MM.1S (cell line): ENCODE measurements at places on chromosomes 7 and 10.

- peak; percentile 63 for DNase-seq
Observed at GRCh38 chr7:21898265-21898930, 47.3 kb downstream of the CDCA7L start.

- no peak for DNase-seq
Observed at GRCh38 chr10:113399065-113399464, 153.8 kb upstream of the HABP2 start.

DNA sequence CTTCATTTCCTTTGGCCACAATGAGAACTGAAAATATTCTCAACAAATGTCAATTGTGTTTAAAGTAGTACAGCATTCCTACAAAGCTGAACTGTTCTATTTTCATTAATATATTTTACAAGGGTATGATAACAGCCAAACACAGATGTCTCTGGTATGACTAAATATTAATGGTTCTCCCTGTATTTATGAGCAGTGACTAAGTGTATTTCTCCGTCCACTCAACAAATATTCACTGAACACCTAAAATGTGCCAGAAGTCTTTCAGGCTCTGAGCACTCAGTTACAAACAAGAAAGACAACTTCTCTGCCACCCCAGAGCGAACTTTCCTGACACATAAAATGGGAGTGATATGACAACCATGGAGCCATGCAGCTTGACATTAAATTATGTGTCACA is 135.6 kb downstream of the VPS41 start:
- DNase-seq, result no peak

- DNase-seq, result no peak
Observed at GRCh38 chr7:44549457-44549856, 8.3 kb upstream of the NPC1L1 start.

- no peak for DNase-seq
Observed at GRCh38 chr7:19620470-19620869, 88.4 kb downstream of the POLR1F start.

- DNase-seq, result no peak
Observed at GRCh38 chr10:79024296-79024695, 44.5 kb upstream of the ZMIZ1 start.

DNA sequence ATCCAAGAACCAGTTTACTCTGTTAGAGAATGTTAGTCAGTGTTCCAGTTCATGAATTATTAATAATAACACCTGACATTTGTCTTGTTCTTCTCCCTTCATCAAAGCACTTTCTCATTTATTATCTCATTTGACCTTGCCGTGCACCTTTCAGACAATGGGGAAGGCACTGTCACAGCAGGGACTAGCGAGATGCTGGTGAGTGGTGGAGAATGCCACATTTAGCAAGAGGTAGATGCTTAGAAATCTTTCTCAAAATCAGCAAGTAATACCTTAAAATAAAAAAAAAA is 34.2 kb upstream of the XRCC2 start:
- DNase-seq, result no peak

DNA sequence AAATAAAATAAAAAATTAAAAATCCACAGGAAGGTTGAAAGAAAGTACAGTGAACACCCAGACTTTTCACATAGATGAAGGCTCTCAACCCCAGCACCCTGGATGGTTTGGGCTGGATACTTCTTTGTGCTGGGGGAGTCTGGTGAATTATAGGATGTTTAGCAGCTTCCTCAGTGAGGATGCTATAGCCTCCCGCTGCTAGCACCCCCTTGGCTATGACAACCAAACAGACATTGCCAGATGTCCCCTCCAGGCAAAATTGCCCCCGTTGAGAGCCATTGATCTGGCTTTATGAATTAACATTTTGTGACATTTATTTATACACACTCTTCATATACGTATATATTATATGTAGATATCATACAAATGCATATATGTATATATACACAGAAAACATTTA is 21.6 kb downstream of the SMKR1 start:
- DNase-seq, result no peak

GRCh38 chr7:90621125-90621746 is 25.1 kb downstream of the CDK14 start:
- DNase-seq, result no peak

- DNase-seq, result no peak
Observed at GRCh38 chr10:88499569-88500470, 83.3 kb downstream of the RNLS start.

- DNase-seq, result no peak
Observed at GRCh38 chr7:91327346-91327745, 63.1 kb downstream of the FZD1 start.

DNA sequence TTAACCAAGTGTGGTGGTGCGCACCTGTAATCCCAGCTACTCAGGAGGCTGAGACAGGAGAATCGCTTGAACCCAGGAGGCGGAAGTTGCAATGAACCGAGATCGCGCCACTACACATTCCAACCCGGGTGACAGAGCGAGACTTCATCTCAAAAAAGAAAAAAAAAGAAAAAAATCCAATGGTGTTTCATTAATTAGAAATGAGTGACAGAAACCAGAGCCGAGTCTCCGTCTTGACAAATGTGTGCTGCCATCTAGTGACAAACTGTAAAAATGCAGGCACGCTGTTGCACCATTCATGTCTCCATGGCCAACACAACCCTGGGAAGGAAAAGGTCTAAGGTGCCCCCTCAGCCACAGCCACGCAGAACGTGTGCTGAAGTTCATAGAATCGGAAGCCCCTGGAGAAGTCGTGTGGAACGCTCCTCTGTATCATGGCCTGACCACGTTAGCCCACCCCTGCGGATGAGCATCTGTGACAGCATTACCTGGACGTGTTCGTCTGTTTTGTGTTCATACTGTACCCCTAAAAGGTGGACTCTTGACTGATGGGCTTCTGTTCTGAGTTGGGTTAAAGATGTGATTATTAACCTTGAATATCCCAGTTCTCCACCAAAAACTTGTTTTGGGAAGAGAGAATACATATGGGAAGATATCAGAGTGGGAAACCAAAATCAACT is 94.9 kb downstream of the LYZL2 start:
- DNase-seq, result peak; percentile 77

- DNase-seq, result no peak
Observed at GRCh38 chr10:53387562-53387961, 615.0 kb upstream of the MBL2 start.

GRCh38 chr7:111525100-111525499 is 37.2 kb downstream of the IMMP2L start:
- DNase-seq, result no peak

GRCh38 chr10:43187213-43187612 is 49.0 kb downstream of the CSGALNACT2 start:
- no peak for DNase-seq

- no peak for DNase-seq
Observed at GRCh38 chr7:127154101-127154500, 98.6 kb downstream of the GRM8 start.

DNA sequence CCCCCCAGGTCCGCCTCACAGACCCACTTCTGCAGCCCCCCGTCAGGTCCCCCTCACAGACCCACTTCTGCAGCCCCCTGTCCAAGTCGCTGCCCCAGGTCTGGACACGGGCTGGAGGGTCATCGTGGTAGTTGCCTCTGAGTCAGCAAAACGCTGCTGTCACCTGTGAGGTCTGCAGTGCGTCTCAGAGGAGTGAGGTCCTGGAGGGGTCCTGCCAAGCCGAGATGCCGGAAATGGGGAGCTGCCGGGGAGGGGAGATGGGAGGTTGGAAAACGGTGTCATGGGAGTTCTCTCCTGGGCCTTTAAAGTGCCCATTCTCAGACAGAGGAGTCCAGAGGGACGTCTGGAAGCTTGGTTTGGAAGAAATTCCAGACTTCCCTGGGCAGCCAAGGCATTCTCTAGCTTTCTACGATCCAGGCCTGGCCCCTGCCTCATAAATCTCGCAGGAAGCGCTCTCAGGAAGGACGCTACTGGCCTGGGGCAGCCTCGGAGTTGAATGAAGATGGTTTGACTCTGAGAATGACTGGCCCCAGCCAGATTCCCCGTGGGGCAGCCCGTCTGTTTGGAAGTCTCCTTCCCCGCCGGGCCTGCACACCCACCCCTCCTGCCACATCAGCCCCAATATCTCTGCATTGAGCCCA is 38.7 kb downstream of the CALML3 start:
- DNase-seq, result no peak

GRCh38 chr10:72104472-72105097 is 16.2 kb upstream of the SPOCK2 start:
- no peak for DNase-seq

DNA sequence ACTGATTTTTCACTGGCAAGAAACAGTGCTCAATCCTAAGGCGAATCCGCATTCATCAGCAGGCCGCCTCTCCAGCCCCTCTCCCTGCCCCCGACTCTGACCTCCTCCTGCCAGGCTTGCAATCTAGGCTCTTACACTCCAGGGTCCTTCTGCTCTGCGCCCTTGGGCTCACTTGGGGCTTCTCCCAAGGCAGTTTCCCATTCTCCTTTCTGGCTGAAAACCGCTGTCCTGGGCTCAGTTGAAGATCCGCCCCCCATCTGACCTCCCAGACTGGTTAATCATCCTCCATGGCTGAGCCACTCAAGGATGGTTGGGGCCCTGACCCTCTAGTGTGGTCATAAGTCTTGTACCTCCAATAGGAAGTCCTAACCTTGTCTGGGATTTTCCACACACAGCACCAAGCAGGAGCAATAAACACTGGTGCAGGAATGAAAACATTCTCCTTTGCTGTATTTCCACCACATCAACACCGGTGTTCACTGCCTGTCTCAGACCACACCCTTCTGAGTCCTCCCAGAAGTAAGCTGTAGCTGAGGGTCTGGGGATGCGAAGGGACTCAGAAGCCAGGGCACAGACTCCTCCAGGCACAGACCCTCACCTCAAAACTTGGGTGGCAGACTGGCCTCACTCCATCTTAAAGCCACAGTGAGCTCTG is 42.4 kb downstream of the TNS3 start:
- no peak for DNase-seq

- no peak for DNase-seq
Observed at GRCh38 chr7:105462765-105463420, 59.2 kb downstream of the PUS7 start.

GRCh38 chr7:99386584-99387238 is 12.2 kb downstream of the ARPC1B start:
- peak; percentile 49 for DNase-seq

- no peak for DNase-seq
Observed at GRCh38 chr10:100282907-100283306, 3.6 kb downstream of the BLOC1S2 start.

- DNase-seq, result no peak
Observed at GRCh38 chr7:29156907-29157452, 10.6 kb upstream of the CPVL start.
